EH (cell line): ENCODE measurements at places on chromosomes 6 and 20.
A peak's percentile ranks its signal among the peaks of the same experiment; 100 is the strongest.

GRCh38 chr6:34120953-34121675, 24.8 kb downstream of the GRM4 start:
- no peak for DNase-seq

DNA sequence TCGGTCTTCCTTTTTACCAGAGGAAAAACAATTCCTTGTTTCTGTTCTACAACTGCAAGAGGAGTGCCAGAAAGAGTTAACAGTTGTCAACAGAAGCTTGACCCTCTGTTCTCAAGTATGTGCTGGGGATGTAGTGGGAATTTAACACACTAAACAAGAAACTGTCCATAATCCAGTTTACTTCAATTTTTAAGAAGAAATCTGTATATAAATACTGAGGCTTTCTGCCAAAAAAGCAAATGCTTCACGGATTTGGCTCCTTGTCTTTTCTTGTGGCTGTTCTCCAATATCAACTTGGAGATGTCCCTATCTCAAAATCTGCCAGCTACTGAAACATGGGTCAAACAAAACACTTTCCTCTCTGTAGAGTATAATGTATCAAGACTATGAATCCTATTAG, 26.8 kb downstream of the REV3L start:
- DNase-seq: peak; percentile 56

DNA sequence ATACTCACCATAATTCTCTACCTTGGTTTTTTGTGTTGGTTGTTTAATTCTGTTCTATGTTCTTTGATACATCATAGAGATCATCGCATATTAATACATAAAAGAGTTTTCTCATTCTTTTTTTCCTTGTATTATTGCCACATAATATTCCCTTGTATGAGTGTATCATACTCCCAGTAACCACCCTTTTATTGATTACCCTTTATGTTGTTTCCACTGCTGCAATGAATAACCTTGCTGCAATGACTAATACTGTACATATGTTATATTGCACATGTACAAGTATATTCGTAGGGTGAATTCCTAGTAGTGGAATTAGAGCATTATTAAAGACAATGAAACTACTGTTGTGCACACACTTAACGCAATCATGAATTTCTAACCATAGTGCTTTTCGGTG, 9.1 kb upstream of the SF3B5 start:
- DNase-seq: no peak

- peak; percentile 35 for DNase-seq
These were observed 118.3 kb downstream of the STXBP5 start for GRCh38 chr6:147322299-147323162.

- DNase-seq: no peak
These were observed 69.9 kb upstream of the FOXQ1 start for GRCh38 chr6:1242021-1242420.

GRCh38 chr6:44064089-44064947, 62.9 kb downstream of the MRPL14 start:
- DNase-seq: peak; percentile 98

GRCh38 chr6:5395719-5396118, 134.4 kb downstream of the FARS2 start:
- no peak for DNase-seq

GRCh38 chr6:107621229-107621937, 131.5 kb downstream of the SOBP start:
- no peak for DNase-seq

- DNase-seq: no peak
These were observed 211.1 kb downstream of the BMP7 start for GRCh38 chr20:57055345-57055744.

- no peak for DNase-seq
These were observed 96.8 kb downstream of the RIMS1 start for GRCh38 chr6:71983131-71983530.

DNA sequence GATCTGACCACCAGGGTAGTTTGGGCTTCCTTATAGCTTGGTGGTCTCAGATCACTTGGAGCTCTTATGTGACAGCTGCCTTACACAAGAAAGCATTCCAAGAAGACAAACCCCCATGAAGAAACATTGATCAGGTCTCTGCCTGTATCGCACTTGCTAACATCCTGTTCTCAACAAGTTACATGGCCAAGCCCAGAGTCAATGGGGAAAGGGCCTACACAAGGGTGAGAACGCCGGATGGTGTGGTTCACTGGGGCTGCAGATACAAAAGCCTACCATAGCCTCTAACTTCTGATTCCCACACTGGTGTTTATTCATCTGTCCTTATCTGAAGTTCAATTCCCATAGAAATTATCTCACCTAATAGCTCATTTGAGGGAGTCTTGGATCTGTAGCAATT, 235.5 kb downstream of the SYNDIG1 start:
- no peak for DNase-seq

DNA sequence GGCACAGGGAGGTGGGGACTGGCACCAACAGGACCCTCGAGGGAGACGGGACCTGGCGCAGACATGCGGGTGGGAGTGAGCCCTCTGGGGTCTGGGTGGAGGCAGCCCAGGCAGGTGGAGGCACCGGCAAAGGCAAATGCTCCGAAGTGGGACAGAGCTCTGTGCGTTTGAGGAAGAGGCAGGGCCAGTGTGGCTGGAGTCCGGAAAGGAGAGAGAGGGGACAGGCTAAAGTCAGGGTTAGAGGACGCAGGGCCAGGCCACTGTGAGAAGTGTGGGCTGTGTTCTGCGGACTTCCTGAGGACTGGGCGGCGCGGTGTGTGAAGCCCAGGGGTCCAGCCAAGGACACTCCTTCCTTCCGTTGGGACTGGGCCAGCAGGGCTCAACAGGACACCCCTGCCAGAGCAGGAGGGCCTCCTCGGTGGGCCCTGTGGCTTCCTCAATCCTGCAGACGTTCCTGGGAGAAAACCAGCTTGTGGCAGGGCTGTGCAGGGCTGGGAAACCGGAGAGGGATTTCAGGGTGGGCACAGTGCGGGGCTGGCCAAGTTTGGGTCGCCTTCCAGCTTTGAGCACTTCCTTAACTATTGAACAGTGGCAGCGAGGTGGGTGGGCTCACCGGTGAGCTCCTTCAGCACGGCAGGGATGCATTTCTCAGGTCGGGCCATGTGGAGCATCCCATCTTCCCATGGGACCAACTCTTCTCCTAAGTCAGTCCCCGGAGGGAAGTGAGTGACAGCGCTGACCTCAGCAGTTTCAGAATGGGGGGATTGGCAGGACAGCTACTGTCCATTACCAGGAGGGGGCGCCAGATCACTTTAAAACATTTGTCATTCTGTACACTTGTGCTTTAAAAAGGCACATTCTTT, 22.5 kb downstream of the MOCS3 start:
- DNase-seq: peak; percentile 75

GRCh38 chr20:9514072-9514460, 324 bp upstream of the LAMP5 start:
- DNase-seq: no peak

DNA sequence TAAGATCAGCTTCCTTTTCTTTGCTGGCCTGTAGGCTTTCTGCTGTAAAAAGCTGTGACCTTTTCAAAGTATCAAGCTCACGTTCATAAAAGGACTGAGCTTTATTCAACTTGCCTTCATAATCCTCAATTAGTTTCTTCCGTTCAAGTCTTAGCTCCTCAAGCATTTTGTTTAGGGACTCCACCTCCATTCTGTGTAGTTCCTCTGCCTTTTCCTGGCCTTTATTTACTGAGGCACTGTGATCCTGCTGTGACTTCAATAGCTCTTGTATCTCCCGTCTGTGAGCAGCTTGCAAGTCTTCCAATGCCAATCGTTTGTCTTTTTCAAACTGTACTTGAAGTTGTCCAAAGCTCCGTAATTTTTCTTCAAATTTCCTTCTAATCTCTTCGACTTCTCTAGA, 54.4 kb downstream of the FAM184A start:
- DNase-seq: no peak

GRCh38 chr6:42551217-42551616, 12.6 kb upstream of the UBR2 start:
- peak; percentile 42 for DNase-seq

- peak; percentile 15 for DNase-seq
These were observed 2.9 kb downstream of the C6orf141 start for GRCh38 chr6:49553384-49553783.

DNA sequence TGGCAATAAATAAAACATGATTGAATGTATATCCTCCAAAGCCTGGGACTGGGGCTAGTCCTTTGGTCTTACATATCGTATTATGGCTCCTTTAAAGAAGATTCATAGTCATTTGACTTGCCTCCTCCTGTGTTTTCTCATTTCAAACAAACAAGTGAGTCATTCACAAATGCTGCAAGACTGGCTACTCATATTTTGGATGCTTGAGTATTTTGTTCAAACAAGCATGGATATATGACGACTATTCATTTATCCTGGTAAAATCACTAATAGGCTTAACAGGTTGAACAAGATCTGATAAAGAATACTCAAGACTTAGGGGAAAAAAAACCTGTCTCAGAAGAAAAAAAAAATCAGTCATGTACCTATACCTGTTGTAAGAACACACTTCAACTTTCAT, 111.1 kb upstream of the CCDC28A start:
- DNase-seq: peak; percentile 12

DNA sequence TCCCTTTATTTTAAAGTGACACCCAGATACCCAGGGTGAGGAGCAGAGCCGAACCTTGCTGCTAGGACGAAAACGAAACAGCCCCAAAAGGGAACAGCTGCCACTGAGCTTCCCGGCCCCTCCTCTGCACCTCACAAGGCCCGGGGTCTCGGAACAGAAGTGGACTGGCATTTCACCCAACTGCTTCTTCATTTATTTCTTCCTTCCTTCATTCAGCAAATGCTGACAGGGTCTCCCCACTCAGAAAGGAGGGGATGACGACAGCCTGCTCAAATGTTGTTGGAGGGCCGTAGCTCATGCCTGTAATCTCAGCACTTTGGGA, 220.3 kb downstream of the PREX1 start:
- no peak for DNase-seq

- DNase-seq: no peak
These were observed 116.5 kb downstream of the FAM120B start for GRCh38 chr6:170423030-170423429.
